Fibroblast of the aortic adventitia (primary cell): ENCODE measurements at places on chromosomes 7 and 10. TPM values are rescaled to one million over a fixed set of nuclear protein-coding genes. Genes with fewer than 3 reads are reported as not detected.

DNA sequence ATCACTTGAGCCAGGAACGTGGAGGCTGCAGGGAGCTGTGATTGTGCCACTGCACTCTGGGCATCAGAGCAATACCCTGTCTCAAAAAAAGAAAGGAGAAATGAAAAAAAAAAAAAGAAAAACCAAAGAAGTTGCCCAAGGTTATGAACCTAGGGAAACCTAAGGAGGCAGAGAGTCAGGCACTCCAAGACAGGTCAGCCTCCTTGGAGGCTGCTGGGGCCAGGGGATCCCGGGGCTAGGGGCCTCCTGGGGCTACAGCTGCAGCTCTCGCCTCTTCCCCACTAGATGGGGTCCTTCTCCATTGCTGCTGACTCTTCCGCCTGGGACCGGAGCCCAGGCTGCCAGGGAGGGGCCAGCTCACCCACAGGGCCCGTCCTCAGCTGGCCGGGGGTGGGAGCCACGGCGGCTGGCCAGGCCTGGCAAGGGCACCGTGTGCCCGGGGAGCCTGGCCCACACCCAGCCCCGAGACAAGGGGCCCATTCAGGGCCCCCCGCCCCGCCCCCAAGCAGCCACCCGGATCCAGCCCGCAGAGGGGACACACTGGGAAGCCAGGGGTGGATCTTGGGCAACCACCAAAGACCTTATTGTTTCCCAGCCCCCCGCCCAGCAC is 1.7 kb upstream of the SPACDR start:
- DNase-seq = peak; percentile 69

- no peak for DNase-seq
These were observed 30.6 kb downstream of the MYL10 start for GRCh38 chr7:101598422-101598985.

- no peak for DNase-seq
These were observed 7.9 kb downstream of the GPRIN2 start for GRCh38 chr10:46548498-46549090.

- DNase-seq = peak; percentile 10
These were observed 73.8 kb downstream of the PAXIP1 start for GRCh38 chr7:154929006-154929726.

- no peak for DNase-seq
These were observed 727.4 kb upstream of the NRP1 start for GRCh38 chr10:34061841-34062240.

DNA sequence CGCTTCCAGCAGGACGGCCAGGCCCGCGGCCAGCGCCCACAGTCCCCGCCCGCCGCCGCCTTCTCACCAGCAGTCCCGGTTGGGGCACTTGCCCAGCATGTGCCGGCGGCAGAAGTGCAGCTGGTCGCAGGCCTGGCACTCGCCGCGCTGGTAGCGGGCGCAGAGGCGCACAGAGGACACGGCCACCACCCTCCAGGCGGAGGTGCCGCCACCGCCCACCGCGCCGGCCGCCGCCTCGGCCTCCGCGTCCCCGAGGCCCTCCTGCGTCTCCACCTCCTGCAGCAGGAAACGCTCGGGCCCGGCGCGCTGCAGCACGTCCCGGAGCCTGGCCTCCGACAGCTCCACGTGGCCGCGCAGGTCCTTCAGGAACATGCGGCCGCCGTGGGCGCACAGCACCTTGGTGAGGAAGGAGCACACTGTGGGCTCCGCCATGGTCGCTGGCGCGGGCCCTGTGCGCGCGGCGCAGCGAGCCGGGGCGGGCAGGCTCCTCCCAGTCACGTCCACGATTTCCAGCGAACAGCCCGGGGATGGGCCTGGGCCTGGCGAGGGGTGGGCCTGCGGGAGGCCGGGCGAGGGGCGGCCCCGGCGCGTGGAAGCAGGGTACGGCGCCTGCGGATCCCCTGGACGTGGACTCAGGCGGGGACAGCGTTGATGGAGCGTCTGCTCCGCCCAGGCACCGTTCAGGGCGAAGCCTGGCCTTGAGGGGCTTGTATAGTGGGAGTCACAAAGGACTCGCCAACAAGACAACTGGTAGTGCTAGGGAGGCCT is at the start of gene ZC3HAV1L:
Gene ZC3HAV1L, minus strand, starts transcription at position 457 of the 768 bp plus-strand sequence. Its CDS starts 25 bp downstream, at position 432.
- DNase-seq = peak; percentile 56

- DNase-seq = peak; percentile 18
These were observed 16.2 kb upstream of the PAX2 start for GRCh38 chr10:100728928-100729861.

- no peak for DNase-seq
These were observed 153.7 kb downstream of the PRPF18 start for GRCh38 chr10:13740461-13740860.

- DNase-seq = peak; percentile 74
These were observed 283.9 kb upstream of the DKK1 start for GRCh38 chr10:52030051-52030790.

DNA sequence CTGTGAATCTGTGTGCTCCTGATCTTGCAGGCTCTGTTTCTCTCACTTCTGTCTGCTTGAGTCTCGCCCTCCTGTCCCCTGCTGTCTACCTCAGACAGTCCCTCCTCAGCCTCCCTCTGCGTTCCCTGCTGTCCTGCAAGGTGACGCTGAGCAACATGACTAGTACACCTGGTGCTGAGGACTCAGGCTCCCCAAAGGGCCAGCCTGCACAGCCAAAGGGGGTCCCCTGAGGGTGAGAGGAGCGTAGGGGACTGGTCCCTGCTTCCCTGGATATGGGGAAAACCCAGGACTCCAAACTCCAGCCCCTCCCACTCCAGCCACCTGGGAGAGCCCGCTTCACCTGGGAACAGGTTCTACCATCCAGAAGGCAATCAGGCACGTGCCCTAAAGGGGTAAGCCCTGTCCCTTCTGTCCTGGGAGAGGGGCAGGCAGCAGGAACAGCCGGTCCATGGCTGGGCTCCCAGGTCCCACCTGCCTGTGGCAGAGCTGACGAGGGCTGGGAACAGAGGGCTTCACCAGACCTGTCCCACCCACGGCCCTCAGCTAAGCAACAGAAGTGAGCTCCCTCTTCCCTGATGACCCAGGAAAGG is 156.5 kb downstream of the UBE2H start:
- DNase-seq = no peak

- no peak for DNase-seq
These were observed 432.2 kb upstream of the KLF6 start for GRCh38 chr10:4217187-4217586.

DNA sequence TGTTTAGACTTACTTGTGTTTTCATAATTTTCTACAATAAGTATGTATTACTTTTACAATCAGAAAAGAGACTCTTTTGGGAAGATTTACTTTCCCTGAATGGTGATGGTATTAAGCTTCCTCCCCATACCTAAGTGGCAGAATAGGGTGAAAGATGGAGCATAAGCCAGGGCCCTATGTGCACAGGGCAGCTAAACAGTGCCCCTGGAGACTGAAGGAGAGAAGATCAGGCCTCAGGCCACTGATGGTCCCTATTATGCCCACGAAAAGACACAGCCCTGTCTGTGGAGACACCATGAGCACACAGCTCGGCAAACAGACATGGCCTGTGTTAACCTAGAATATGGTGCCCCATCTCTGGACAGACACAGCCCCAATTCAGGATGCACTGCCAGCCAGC is 139.4 kb downstream of the OAT start:
- no peak for DNase-seq

DNA sequence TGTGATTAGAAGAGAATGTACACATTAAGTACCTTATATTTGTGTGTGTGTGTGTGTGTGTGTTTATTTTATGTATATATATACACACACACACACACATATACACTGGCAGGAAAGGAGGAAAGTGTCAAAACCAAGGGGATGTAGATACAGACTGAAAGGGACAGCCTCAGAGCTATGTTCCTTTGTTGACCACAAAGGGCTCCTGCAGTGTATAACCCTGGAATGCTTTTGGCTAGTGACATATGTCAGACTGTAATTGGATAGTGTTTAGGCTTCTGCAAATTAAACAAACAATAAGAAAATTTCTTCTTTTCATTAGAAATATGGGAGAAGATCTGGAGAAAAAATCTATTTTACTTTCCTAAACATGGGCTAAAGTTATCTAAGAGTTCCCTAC is 15.9 kb downstream of the GBF1 start:
- DNase-seq = no peak

GRCh38 chr10:103445767-103446567 is 6.2 kb downstream of the CALHM2 start:
- peak; percentile 97 for DNase-seq

DNA sequence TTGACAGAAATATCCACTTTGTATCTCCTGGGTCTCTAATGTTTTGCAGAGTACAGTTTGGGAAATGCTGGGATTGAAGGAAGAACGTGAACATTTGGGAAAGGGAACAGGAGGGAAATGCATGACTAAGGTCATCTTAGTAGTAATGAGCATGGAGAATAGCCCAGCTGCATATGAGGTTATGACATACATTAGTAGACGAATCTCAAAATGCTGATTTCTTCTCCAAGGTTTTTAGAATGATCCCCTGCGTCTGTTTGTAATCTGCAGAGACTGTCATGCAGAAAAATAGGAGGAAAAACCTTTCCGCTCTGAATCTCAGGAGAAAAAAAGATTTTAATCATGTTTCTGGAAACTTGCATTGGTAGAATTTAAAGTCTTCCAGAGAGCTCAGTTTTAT is 133.6 kb downstream of the PPP1R9A start:
- DNase-seq = no peak

- DNase-seq = peak; percentile 35
These were observed 65.7 kb downstream of the ORC5 start for GRCh38 chr7:104142147-104142546.

DNA sequence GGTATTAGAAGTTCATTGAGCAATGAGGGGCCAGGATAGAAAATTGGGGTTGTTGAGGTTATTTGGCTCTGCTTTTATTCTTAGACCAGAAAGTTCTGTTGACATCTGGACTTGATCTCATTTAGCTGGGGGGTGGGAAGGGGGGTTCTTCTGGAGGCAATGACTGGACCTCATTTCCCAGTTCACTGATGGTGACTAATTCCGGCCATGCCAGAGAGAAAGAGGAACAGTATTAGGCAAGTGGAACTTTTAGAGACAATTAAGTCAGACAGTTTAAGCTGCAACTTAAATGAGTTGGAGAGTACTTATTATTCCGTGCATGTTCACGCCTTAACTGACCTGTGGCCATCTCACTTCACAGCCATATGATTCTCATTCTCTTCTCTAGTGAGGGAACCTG is 512.5 kb downstream of the REEP3 start:
- no peak for DNase-seq

DNA sequence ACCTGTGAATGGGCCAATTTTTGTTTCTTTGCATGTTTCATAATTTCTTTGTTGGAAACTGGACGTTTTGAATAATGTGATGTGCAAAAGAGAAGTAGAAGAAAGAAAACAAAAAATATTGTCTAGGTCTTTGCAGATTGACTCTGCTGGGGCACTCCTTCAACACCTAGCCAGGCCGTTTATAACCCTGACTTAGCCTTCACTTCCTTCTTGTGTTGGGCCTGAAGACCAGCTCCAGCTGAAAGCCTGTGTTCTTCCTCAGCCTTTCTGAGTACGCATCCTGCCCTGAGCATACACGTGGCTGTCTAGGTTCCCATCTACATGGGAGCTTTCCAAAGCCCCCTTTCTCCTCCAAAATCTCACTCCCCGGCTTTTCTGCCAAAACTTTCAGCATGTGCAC is 41.9 kb downstream of the LMTK2 start:
- DNase-seq = no peak

GRCh38 chr10:4687397-4687796 is 138.6 kb upstream of the AKR1E2 start:
- no peak for DNase-seq

GRCh38 chr10:78699971-78700370 is 368.8 kb upstream of the ZMIZ1 start:
- no peak for DNase-seq

- no peak for DNase-seq
These were observed 95.4 kb downstream of the ELMO1 start for GRCh38 chr7:37352974-37353948.

GRCh38 chr7:69295977-69296376 is 302.3 kb upstream of the AUTS2 start:
- no peak for DNase-seq

DNA sequence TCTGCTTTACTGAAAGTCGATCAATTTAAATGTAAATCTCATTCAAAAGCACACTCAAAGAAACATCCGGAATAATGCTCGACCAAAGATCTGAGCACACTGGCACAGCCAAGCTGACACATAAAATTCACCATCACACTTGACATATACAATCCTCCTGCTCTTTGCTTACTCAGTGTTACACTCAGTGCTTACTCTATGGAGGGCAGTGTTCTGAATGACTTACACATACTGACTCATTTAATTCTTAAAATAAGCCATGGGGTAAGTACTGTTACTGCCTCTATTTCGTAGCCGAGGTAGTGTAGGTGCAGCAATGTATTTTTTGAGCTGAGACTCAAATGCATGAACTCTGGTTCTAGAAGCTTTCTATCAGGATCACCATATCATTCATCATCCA is 421.5 kb upstream of the LRRN3 start:
- no peak for DNase-seq

- peak; percentile 32 for DNase-seq
These were observed 219.5 kb upstream of the PHYHIPL start for GRCh38 chr10:58956926-58957325.

- peak; percentile 78 for DNase-seq
These were observed 805 bp downstream of the MSRB2 start for GRCh38 chr10:23095966-23096801.

- no peak for DNase-seq
These were observed 56.6 kb upstream of the GDF10 start for GRCh38 chr10:47243356-47243755.

The SEMA3D gene
- total RNA-seq = 27.1 and 51.2 TPM in 2 replicates

The XRCC2 gene
- total RNA-seq = 1.1 and 8.1 TPM in 2 replicates

The RAB11FIP2 gene
- 24.7 and 35.5 TPM in 2 replicates for total RNA-seq

The NYAP1 gene
- total RNA-seq = 0.81 and 5.6 TPM in 2 replicates

The NKX2-3 gene
- total RNA-seq = not detected in 2 replicates

The IKZF5 gene
- total RNA-seq = 3.4 and 8.9 TPM in 2 replicates

The GNG11 gene
- total RNA-seq = 37.0 and 56.9 TPM in 2 replicates

The TRPV5 gene
- total RNA-seq = not detected in 2 replicates

The PGAM2 gene
- total RNA-seq = not detected in 2 replicates

The TMEM213 gene
- 0.33 TPM in 1 of 2 replicates, not detected in the other for total RNA-seq

The TAF3 gene
- total RNA-seq = 3.9 and 6.5 TPM in 2 replicates

The FFAR4 gene
- not detected in 2 replicates for total RNA-seq
